Brain pericyte (primary cell): ENCODE measurements at places on chromosomes 13 and 19.

GRCh38 chr19:41324921-41325639 lies 15.1 kb downstream of the CCDC97 start:
- DNase-seq = no peak

DNA sequence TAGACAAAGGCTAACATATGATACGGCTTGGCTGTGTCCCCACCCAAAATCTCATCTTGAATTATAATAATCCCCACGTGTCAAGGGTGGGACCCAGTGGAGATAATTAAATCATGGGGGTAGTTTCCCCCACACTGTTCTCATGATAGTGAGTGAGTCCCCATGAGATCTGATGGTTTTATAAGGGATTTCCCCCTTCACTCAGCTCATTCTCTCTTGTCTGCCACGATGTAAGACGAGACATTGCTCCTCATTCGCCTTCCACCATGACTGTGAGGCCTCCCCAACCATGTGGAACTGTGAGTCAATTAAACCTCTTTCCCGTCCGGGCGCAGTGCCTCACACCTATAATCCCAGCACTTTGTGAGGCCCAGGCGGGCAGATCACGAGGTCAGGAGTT lies 143.5 kb downstream of the RXFP2 start:
- no peak for DNase-seq

DNA sequence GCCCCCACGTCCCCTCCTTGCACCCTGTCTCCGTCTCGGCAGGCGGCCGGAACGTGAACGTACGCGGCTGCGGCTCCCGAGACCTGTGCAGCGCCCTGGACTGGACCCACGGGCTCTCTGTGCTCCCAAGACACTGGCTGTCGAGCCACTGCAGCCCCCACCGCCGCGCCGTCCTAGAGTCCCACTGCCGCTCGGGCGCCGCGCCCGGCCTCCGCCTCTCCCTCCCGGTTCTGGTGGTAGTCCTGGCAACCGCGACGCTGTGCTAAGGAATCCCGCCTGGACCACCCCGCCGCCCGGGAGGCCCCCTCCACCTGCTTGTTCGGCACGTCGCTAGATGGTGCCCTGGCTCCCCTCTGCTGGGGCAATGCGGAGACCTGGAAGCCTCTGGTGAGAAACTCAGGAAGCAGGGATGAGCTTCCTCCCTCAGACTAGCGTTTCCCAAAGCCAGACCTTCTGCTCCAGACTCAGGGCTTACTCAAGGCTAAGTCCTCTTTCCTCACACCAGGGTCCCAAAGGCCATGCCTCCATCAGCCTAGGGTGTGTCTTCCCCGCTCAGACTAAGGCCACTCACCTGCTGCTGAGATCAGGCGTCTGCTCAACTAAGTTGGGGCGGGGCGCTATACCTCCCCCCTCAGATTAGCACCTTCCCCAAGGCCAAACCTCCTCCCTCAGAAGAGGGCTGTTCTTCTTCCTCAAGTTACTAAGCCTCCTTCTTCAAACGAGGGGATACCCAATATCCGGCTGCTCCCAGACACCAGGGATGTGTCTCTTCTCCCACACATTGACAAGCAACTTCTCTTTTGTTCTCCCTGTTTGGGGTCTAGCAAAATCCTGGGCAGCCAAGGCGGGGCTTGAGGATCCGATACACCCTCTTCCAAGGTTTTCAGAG lies 16.1 kb upstream of the IRGC start:
- no peak for DNase-seq

- DNase-seq = no peak
These were observed 18.9 kb upstream of the IPO5 start for GRCh38 chr13:97934590-97934989.

DNA sequence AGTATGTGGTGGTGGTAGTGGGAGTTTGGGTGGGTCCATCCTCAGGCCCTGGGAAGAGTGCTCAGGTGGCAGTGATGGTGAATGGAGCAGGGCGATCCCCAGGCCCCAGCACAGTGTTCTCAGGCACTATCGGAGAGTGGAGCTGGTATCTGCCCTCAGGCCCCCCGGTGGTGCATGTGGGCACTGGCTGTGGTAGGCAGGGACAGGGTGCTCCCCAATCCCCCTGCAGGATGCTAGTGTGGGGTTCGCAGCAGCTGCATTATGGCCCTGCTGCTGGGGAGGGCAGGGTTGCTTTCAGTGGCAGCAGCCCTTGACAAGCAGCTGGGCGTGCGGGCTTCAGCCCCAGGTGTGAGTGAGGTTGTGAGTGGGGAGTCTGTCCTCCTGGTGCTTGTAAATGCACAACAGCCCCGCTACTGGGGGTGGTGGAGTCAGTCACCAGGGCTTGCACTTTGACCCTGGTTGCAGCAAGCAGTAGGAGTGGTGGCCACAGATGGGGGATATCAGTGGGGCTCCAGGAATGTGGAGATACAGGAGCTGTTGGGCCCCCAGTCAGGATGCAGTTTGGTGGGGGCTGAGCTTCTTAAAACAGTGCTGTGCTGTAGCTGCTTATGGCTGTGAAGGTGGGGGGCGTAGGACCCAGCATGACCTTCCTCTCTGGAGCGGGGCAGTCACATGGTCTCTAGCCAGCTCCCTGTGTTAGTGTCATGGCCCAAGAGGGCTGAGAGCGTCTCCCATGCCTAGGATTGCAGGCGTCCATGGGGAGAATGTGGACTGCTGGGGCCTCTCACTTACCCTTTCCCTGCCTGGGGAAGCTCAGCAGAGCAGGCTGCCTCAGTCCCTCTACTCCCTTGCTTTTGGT lies 38.7 kb upstream of the ARHGEF7 start:
- DNase-seq = no peak

DNA sequence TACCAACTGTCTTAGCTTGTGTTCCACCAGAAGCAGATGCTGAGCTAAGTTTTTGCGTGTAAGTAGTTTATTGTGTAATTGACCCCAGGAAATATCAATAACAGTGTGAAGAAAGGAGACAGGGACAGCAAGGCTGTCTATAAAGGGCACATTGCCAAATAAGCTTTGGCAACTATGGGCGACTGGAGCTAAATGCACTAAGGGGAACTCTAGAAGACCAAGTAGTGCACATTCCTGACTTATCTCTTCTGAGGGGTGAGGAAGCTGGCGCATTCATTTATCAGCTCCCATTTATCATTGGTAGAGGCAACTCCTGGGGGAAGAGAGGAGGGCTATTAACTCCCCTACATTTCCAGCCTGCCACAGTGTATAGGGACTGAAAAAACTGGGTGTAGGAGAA lies 135.0 kb downstream of the DLEU7 start:
- no peak for DNase-seq

GRCh38 chr19:18131841-18132596 lies 20.9 kb upstream of the PIK3R2 start:
- no peak for DNase-seq

- no peak for DNase-seq
These were observed 54.5 kb downstream of the SPTBN4 start for GRCh38 chr19:40521276-40521675.

DNA sequence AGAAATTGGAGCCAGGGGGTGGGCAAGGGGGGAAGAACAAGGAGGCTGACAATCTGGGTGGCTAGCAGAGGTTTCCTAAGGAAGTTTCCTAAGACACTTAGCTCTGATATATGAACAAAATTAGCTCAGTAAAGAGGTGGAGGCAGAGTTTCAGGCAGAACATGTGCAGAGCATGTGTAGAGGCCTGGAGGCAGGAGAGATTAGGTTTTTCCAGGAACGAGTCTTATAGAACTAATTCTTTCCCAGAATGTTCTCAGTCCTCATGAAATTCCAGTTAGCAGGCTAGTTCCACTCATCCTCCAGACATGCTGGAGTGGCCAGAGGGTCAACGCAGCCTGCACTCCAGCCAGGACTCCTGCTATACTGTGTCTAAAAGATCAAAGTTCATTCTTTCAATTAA lies 184.7 kb downstream of the LACC1 start:
- DNase-seq = no peak

- DNase-seq = no peak
These were observed at the start of gene CD177 for GRCh38 chr19:43353606-43354304. Gene CD177 (plus strand): TSS chr19:43353686. CDS start chr19:43353715, 29 bp downstream.

DNA sequence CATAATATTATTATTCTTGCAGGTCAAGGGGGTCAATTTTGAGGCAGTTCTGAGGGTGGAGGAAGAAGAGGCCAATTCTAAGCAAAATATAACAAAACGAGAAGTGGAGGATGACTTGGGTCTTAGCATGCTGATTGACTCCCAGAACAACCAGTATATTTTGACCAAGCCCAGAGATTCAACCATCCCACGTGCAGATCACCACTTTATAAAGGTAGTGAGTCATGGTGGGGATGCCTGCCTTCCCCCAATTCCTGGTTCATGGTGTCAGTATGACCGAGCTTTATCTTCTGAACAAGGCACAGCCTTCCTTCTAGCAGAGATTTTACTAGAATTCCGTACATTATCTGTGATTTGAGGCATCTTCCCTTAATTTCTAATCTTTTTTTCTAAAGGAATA lies 9.4 kb upstream of the DCUN1D2 start:
- DNase-seq = no peak

- DNase-seq = no peak
These were observed 11.2 kb upstream of the ZNF681 start for GRCh38 chr19:23769691-23770468.
